SJSA1 (cell line): ENCODE measurements at places on chromosomes 13 and 19.

DNA sequence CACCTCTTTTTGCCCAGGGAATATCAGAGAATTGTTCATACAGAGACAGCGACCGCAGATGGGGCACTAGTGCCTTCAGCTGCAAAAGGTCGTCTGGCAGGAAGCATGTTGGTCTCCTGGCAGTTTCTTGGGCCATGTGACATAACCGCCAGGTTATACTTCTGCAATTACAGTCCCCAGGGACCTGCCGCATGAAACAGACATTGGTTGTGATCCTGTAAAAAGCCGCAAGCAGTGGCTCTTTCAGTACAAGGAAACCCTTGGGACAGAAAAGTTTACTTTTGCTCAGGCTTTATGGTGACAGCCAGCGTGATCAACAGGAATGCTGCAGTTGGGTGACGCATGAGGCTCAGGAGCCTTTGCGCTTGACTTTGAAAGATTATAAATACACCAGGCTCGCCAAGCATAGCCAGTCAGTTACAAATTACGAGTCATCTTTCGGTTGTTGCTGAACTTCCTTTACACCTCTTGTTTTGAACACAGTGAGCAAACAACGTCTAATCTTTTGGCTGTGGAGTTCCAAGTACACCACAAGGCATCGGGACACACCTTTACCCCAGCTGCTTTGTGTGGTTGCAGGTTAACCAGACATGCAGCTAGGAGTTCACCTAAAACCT is 50.5 kb upstream of the UBE2L5 start:
- DNase-seq = peak; percentile 45

DNA sequence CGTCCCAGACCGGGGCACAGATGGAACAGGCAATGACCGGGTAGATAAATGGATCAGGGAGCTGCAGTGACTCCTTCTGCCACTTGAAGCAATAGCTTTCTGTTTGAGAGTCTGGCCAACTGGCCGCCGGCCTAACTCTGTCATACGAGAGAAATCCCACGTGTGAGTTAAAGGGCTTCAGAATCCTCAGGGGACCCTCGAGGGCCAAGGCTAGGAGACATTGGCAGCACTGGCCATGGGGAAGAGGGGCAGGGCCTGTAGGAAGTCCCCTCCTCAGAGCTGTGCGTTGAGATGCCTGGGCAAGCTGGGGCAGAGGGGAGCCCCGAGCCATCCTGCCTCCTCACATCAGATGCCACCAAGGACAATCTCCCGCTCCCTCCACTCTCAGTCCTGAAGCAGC is 51.6 kb downstream of the KLF2 start:
- DNase-seq = no peak

- DNase-seq = no peak
Measured at GRCh38 chr13:51125495-51126226, 14.6 kb upstream of the C13orf42 start.

DNA sequence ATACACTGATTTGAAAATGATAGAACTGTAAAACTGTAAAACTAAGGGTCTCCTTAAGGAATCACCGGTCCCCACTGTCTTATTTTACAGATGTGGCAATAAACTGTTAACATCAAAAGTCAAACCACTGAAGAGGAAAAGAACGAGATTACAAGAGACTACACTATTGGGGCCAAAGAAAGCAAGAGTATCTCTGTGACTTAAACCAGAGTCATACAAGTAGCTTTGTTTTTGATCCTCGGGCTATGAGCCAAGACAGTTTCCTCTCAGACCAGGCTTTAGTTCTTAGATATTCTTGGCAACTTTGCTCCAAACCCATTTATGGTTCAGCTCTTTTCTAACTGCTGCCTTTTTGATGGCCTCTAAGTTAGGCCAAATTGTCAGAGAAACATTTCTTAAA is 113.8 kb downstream of the TBC1D4 start:
- DNase-seq = no peak

DNA sequence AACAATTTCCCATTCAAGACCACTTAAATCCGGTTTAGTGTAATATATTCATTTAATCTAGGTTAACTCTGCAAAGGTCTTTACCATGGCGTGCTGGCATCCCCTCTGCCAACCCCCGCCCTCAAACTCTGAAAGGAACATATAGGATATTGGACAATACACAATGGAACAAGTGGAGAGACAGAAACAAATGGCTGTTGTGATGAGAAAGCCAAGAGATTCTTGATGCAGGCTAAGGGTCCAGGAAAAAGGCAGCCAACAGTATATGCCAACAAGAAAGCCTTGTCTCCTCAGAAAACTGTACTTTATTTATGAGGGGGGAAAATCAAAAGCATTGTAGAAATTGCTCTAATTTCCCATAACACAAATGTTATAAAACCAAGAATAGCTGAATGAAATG is 407.3 kb upstream of the SGCG start:
- DNase-seq = no peak

DNA sequence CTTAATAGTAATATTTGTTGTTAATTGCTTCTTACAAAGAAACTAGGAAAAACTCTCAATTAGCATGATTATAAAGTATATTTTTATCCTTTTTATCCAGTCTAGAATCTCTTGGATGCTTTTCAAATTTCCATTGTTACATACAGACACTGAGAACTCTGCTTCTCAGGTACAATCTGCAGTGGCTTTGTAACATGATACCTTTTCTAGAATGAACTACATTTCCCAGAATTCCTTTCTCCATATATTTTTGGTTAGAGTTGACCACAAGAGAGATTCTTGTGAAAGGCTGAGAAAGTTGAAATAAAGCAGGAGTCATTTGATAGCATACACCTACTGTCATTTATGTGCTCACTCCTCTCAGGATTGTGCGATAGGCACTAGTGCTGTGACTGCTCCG is 148.6 kb downstream of the SLITRK6 start:
- DNase-seq = no peak

- no peak for DNase-seq
Measured at GRCh38 chr19:5314012-5314906, 26.4 kb downstream of the PTPRS start.

DNA sequence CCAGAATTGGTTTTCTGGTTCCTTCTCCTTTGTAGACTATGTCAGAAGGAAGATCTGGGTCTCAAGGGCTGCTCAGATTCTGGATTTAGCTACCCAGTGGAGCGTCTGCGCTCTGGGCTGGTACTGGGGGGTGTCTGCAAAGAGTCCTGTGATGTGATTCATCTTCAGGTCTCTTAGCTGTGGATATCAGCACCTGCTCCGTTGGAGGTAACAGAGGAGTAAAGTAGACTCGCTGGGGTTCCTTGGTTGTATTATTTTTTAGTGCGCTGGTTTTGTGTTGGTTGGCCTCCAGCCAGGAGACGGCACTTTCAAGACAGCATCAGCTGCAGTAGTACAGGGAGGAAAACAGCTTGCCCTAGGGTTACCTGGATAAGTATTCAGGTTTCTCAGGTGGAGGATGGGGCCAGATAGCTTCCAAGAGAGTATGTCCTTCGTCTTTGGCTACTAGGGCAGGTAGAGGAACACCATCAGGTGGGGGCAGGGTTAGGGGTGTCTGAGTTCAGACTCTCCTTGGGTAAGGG is 10.4 kb upstream of the KLK15 start:
- no peak for DNase-seq

DNA sequence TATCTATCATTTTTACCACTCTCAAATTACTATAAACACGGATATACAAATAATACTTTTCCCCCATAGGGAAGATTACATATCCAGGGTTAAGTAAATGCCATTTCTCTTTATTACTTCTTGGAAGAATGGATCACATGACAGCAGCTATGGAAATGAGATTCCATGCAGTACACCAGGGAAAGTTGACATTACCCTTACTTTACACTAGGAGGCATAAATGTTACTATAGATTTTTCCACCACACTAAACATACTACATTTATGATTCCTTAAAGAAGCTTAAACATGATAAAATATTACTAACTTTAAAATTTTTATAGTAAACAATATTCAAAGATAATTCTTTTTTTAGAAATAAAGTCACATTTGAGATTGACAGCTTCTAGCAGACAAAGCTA is 611.4 kb downstream of the PCDH9 start:
- peak; percentile 7 for DNase-seq

- no peak for DNase-seq
Measured at GRCh38 chr13:27744801-27745200, 47.5 kb upstream of the GSX1 start.

DNA sequence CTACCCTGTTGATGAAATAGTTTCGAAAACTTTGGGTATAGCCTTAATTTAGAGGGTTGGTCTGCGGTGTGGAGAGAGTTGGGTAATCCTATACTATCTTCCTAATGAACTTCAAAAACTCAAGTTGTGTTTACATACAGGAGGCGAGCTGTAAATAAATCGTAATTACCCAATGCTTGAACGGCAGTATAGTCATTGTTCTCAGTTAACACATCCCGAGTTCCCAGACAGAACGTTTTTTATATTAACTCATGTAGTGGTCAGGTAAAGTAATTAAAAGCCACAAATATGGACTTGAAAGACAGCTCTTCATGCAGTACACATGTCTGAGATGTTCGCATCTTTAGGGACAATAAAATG is 1.5 kb downstream of the PDS5B start:
- no peak for DNase-seq

DNA sequence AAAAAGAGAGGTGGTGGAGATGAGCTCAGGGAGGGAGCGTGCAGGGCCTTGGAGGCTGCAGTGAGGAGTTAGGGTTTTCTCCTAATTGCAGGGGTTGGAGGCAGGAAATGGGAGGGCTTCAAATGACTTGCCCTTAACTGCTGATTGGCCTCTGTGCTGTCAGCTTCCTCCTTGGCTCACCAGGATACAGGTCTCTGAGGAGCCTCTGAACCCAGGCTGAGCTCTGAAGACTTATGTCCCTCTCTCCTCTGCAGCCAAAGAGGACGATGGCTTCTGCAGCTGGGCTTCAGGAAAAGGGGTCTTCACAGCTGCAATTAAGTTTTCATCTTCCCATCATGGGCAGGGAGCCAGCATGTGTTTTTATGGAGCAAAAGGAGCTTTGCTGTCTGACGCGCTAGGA is 6.7 kb upstream of the RANBP3 start:
- DNase-seq = no peak
